ENCODE measurements at places on chromosomes 2 and 18.

DNA sequence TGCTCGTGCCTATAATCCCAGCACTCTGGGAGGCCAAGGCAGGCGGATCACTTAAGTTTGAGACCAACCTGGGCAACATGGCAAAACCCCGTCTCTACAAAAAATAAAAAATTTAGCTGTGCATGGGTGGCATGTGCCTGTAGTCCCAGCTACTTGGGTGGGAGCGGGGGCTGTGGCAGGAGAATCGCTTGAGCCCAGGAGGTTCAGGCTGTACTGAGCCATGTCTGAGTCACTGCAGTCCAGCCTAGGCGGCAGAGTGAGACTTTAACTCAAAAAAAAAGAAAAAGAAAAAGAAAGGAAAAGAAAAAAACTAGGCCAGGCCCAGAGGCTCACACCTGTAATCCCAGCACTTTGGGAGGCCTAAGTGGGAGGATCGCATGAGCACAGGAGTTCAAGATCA is 30.8 kb downstream of the TWSG1 start:
- DNase-seq = no peak

DNA sequence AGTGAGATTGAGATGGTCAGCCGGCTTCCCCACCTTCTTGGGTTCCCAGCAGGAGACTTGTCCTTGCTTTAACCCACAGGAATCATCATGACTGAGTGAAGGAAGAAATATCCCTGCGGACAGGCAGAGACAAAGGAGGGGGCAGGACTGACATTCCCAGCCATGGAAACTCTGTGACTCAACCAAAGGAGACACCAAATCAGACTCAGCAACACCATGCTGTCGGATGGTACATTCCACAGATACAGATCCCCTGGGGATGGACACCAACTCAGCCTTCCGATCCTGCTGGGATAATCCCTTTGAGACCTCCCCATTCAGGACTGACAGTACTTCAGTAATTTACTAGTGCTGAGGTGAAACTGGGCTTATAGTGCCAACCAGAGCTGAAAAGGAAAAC is 518.3 kb downstream of the XIRP2 start:
- no peak for DNase-seq

DNA sequence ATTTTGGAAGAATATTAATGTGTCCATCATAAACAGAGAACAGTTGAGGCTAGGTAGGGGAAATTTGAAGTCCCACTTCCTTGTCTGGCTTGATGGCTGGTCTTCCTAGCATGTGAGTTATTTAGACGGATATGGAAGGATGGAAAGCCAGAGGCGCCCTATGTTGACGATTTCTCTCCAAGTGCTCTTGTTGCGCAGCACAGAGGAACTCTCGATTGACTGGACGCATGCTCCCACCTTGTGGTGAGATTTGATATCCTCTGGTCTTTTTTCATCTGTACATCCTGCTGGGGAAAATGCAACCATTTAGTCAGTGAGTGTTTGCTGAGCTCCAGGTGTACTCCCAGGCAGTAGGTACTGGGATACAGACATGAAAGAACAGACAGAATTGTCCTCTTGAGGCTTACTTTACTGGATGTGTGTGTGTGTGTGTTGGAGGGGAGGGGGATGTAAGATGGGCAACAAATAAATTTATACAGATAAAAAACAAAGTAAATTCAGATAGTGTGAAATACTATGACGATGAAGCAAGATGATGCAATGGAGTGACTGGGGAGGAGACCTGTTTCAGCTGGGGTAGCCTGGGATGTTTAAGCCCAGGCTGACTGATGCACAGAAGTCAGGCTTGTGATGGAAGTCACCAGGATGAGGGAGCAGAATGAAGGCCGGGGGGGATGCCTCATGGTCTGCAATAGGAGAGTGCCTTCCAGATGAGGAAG is 137.2 kb downstream of the TRIM43 start:
- DNase-seq = no peak

DNA sequence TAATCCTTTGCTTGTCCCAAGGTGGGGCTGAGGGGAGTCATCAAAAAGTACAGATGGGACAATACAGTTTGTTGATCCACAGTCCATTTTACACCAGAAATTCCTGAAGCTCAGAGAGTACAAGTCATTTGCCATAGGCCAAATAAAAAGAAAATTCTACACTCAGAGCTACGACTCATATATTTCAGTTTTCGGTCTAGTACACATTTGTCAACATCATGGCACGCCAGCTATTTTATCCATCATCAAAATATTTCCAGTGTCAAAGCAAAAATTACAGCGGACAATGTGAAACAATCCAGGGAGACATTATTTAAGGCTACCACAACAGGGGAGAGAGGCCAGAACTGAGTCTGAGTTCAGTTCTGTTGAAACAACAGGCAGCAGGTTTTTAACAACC is 587.5 kb upstream of the DSEL start:
- DNase-seq = no peak

- DNase-seq = no peak
These were observed 44.1 kb downstream of the NCK2 start for GRCh38 chr2:105788670-105789290.
